CD4-positive, alpha-beta T cell treated with Interleukin-21 for 1 hour (primary cell): ENCODE measurements at places on chromosomes 4 and X.

DNA sequence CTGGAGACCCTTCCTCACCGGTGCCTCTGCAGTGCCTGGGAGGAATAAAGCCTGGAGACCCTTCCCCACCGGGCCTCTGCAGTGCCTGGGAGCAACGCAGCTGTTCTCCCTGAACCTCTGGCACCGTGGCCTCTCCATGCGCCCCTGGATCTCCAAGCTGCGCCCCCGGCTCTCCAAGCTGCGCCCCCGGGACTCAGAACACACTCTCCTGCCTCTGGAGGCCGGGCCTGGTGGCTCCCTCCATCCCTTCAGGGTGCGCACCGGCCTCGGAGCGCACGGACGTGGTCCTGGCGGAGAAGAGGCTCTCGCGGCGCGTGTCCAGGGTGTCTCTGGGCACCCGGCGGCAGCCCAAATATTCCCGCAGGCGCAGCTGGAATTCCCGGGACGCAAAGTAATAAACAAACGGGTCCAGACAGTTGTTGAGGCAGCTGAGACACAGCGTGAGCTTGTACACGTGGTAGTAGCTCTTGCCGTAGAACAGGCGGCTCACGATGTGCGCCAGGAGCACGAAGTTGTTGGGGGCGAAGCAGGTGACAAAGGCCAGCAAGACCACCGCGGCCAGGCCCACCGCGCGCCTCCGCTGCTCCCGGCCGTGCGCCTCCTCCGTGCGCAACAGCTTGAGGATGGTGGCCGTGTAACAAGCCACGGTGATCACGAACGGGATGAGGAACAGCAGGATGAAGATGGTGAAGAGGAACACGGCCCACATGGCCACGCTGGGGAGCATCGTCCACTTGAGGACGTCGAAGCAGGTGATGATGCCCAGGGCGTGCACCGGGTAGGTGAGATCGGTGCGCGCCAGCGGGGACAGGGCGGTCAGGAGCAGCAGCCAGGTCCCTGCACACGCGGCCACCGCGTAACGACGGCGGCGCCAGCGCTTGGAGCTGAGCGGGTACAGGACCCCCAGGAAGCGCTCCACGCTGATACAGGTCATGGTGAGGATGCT is 12.8 kb upstream of the ASMTL start:
- DNase-seq, result no peak

DNA sequence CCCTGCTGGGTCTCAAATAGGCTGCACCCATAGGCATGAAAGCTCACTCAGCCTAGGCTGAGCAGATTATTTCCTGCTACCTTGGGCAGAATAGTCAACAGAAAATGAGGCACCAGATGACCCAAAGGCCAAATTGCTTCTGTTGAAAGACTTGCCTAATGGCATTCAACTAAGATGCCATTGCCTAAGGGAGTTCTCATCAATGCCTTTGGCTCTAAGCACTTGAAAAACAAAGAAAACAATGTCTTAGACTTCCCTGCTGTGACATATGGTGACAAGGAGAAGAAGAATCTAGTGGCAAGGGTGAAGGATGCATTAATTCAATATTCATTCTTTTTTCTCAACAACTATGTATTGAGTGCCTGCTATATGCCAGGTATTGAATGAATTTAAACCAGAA is 25.7 kb upstream of the PCDH19 start:
- no peak for DNase-seq

GRCh38 chrX:63525491-63525890 is 174.4 kb upstream of the SPIN4 start:
- DNase-seq, result no peak

DNA sequence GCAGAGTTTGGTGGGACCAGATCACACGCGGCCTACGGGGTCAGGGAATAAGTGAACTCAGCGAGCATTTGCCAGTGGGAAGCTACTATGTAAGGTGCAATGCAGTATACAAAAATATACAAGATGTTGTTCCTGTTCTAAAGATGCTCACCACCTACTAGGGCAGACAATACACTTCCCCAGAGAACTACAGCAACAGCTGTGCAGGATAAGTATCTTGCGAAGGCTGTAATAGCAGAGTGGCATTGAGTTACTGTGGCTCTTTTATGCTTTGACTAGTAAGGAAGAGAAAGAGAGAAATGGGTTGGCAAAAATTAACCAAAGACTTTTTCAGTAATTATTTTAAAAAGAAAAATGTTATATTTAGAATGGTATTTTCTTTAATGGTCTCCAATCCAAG is 61.2 kb downstream of the CDS1 start:
- no peak for DNase-seq

DNA sequence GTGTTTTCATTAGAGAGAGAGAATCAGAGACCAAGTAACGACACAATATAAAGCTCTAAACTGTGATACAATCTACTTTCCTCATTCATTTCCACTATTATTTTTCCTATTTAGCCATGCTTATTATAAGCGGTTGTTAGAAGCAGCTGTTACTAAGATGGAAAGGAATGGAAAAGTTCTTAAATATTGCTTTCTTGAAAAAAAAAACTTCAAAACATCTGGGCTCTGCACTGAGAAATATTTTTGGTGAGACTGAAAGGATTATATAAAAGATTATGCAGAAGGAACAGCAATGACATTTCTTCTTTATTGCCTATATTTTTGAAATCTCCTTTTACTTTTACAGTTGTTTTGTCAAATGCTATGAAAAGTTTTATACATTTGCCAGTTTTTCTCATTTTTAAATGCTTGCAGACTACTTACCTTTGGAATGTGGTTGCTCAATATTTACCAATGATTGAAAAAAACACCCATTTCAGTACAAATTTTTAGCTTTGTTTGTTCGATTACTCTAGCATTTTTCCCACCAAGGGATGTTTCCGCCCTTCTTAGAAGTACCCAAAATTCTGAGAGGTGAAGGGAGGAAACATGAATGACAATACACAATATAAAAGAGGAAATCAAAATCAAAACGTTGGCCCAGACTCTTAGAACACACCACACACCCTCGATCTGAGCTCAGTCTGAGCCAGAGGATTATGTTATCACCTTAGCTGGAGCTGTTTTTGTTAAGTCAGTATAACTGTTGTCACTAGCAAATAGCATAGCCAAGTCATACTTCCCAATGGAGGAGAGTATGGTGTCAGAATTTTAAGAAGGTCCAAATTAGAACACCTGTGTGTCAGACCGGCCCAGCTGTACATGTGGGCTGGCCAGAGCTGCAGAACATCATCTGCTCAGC is 18.4 kb downstream of the DKK2 start:
- no peak for DNase-seq

GRCh38 chr4:53150631-53151488 is 215.0 kb downstream of the SCFD2 start:
- DNase-seq, result no peak

DNA sequence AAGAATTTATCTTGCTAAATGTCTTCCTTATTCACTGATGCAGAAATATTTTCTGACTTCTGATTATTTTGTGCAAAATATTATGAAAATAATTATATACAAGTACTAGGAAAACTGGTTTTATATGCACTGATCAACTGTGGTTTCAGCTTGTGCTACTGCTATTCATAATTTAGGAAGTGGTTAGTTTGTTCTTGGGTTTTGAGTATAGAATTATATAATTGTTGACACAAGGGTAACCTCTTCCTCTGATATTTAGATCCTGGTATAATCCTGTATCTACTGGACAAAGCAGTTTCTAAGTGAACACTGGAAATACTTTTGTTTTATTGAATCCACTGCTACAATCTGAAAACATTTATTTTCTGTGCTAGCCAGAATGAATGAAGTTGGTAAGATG is 182.8 kb downstream of the PDGFC start:
- no peak for DNase-seq

DNA sequence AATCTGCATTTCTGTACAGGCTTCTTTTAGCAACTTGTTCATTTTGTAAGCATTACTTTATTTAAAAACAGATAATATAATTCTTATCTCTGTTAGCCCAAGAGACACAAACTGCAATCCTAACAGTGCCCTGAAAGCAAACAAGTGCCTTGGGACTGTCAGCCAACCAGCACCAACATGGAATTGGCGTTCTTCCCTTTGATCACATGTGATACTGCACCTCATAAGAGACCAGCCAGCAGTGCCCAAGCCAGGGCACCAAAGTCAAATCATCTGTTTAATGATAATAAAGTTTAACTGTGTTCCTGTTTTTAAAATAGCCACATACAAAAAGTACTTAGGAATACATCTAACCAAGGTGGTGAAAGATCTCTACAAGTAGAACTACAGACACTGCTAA is 223.2 kb downstream of the PRDM5 start:
- DNase-seq, result no peak

DNA sequence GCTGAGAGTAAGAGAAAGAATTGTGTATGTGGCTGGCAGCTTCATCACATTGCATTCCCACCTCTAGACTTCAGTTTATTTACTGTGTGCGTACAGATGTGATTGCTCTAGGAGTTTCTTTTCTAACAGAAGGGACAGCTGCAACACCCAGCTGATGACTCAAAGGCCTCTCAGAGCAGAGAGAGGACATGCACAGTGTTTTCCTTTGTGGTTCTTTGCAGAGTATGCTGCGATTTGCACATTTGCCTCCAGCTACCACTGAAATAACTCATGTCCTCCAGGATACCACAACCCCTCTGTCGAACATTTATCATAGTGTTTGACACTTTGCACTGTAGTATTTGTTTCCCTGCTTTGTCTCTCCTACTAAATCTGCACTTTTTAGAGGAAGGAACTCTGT is 294.1 kb downstream of the STIM2 start:
- DNase-seq, result no peak

- no peak for DNase-seq
These were observed 16.6 kb upstream of the ERCC6L start for GRCh38 chrX:72255445-72255844.

GRCh38 chr4:27096142-27096824 is 235.6 kb downstream of the STIM2 start:
- no peak for DNase-seq

DNA sequence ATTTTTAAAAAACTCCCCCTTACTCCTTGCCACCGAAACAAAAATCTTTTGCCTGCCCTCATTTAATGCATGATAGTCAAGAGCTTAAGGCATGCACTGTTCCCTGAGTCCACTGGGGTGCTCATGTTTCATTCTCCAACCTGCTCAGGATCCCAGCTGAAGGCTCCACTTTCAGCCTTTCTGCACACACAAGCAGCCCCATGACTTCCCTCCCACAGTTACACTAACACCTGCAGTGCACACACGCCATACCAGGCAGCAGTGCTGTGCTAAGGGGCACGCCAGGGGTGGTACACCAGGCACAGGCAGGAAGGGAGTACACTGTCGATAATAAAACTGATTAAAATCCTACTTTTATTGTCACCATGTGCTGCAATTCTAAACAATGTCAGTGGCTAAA is 385.2 kb downstream of the BMPR1B start:
- no peak for DNase-seq

DNA sequence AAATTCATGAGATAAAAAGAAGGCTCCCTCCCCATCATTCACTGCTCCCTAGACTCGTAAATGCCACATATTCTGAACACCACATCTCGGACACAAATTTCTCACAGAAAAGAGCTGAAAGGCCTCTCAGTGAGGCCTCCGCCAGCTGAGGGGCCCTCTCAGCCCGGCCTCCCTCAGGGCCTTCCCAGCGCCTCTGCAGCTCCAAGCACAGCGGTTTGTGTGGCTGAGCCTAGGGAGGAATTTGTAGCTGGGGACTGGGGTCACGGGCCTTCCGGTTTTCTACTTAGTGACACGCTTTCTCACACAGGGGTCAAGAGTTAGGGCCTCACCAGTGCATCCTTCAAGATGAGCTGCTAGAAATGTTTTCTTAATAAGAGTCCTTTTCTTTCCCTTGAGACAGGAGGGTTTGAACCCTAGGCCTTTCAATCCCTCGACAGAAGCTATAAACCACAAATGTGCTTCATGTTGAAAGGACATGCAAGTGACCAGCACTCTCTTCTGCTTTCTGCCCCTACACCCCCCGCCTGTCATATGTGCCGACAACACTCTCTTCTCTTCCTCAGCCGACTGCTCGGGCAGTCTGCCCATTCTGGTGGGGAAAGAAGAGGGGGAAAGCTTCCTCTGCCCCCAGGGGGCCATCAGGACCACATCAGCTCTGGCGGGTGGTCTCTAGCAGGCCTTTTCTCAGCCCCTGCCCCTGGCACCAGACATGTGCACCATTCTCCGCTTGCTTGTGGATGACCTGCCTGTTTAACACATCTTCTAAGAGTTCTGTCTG is 104.9 kb downstream of the CHIC2 start:
- no peak for DNase-seq

DNA sequence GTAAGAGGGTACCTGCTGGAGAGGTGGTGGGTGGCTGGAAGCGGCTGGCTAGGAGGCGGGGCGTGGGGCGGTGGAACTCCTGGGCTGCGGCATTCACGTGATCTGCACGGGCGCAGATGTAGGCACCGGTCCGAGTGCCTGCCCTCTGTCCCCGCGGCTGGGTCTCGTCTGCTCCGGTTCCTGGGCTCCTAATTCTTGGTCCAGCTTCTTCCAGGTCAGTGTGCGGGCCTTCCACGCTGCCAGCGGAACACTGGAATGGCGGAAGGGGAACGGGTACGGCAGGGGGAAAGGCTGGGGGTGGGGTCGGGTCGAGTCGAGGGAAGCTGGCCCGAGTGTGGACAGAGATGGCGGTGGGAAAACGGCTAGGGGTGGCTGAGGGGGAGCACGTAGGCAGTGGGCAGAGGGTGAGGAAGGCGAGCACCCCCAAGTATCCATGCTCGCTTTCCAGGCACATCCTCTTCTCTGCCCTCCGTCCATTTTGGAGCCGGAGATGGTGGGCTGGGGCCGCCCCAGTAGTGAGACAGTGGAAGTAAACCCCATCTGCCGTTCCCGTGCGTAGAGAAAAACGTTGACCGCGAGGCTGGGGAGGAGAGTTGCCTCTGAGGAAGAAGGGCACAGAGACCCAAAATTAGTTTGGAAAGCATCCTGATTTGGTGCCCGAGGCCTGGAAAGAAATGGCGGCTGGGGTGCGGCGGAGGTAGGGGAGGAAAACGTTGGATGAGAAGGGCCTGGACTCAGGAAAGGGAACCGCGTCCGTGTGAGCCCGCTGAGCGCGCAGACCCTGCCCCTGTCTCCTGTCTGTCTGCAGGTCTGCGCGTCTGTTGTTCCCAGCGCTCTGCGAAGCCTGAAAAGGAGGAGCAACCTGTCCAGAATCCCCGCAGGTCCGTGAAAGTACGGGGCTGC is at the start of gene TCEAL4:
Gene TCEAL4, plus strand, starts transcription at position 105 of the 903 bp plus-strand sequence. CDS start 1,161 bp downstream, outside the sequence.
- DNase-seq, result peak; percentile 36

GRCh38 chr4:75371915-75372314 is 142.3 kb downstream of the RCHY1 start:
- no peak for DNase-seq

GRCh38 chr4:152946446-152946845 is 10.3 kb downstream of the FHDC1 start:
- DNase-seq, result no peak

DNA sequence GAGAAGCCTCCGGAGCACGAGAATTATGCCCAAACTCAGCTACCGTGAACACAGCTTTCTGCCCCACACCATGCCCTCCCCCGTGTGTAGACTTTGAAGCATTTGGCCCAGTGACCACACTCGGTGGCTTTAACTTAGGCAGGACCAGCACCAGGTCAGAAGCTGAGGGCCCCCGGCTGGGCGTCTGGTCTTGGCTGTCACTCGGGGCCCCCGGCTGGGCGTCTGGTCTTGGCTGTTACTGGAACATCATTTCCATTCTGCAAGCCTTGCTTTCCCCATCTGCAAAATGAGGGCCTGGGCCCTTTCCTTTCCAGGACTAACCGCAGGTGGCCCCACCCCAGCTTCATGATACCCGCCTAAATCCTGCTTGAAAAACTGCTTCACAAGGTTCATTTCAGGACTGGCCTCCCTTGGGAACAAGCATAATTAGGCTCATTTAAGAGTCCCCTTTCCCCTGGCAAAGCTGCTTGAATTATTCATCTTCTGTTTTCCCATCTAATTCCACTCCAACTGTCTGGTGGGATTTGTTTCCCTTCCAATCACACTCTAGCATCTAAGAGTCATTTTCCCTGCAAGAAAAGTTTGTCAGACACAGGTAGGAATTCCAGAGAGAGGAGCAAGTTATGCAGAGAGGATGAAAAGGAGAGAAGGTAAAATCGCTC is 82.5 kb downstream of the WFS1 start:
- DNase-seq, result no peak
